NCI-H524 (cell line): ENCODE measurements at places on chromosomes 12 and 14.

DNA sequence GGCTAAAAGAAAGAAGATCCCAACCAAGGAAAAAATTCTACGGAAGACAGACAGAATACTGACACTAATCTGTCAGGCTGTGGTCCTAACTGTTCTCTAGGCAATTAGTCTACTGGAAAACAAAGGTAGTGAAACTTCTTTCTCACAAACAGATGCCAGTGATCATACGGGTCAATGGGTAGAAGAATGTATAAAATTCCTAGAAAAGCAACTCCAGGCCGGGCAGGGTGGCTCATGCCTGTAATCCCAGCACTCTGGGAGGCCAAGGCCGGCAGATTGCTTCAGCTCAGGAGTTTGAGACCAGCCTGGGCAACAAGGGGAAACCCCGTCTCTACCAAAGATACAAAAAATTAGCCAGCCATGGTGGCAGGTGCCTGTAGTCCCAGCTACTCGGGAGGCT, 64.8 kb downstream of the HECTD4 start:
- no peak for DNase-seq

DNA sequence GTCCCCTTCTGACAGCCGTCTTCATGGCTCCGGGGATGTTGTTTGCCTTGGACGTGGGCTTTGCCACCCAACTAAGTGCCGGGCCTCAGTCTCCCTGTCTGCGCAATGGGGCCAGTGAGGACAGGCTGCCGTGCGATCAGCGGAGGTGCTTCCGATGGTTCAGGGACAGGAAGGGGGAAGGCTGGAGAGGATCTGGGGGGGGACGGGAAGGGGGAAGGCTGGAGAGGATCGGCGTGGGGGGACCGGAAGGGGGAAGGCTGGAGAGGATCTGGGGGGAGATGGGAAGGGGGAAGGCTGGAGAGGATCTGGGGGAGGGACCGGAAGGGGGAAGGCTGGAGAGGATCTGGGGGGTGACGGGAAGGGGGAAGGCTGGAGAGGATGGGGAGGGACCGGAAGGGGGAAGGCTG, 3.4 kb downstream of the MMP17 start:
- peak; percentile 78 for DNase-seq

- DNase-seq: no peak
These were observed 68.7 kb downstream of the ARF6 start for GRCh38 chr14:49961270-49962222.

DNA sequence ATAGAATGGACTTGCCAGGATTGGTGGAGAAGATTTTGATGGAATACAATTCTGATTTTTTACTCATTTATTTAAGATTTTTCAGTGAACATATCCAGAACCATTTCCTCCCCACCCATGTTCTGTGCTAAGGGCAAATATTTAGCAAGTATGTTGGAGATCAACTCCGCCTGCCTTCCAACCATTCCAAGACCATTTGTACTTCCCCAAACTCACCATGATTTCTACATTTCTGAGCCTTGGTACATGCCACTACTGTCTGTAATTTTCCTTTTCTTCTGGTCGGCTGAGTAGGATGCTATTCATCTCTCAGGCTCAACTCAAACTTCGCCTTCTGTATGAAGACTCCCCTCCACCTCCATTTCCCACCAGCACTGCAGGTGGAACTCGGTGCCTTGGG, 150.6 kb downstream of the NTF3 start:
- DNase-seq: no peak

DNA sequence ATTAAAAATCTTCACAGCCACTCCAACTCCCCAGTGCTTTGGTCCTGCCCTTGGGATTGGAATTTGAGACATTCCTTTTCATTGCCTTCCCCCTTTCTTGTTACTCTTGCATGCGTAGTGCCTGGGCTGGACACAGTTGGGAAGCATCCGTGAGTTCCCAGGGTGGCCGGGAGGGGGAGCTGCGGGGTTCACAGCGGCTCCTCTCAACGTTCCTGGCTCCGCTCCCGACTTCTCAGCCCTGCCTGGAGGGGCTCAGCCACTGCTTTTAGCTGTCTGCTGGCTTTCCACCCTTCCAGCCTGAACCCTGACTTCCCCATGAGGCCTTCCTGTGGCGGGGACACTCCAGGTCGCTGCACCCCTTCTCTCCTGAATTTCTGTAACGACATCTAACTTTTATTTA, 3.2 kb downstream of the TEX52 start:
- peak; percentile 26 for DNase-seq

DNA sequence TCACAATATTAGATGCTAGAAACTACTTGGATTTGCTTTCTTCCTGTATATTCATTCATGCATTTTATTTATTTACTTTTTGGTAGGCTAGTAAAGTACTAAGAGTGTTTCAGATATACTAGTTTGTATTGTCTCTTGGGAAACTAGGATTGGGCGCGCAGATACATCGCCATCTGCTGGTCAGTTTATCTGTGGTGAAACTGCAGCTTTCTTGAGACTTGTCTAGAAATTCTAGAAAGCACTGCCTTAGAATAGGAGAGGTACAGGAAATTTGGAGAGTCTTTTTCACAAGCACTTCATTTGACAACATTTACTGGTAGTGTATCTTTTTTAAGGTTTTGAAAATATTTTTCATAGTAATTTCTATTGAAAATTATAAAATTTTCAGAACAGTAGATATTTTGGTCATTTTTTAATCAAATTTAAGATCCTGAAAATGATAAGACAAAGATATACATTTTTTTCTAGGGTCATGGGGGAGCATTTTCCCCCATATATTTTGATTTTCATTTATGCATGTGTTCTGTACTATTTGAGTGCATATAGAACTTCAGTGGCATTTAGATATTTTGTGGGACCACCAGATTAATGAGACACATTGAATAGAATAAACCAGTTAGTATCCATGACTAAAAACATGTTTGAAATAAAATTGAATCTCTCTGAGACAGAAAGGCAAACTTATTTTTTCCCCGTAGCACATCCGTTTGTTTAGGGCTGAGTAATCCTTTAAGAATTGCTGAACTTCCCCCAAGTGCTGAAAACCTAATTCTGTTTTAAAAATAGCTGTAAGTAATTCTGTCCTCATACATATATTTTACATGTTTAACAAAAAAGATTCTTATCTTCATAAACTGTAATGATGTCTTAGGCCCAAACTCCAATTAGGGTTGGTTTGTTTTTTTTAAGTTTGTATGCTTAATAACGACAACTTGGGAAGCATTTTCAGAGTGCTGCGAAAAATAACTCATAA, 44.5 kb downstream of the SLC38A6 start:
- peak; percentile 79 for DNase-seq
